ENCODE measurements at places on chromosomes 12 and 14. TPM values are rescaled to one million over a fixed set of nuclear protein-coding genes. Genes with fewer than 3 reads are reported as not detected.

FAM186B gene
- total RNA-seq = 0.63 TPM

DNA sequence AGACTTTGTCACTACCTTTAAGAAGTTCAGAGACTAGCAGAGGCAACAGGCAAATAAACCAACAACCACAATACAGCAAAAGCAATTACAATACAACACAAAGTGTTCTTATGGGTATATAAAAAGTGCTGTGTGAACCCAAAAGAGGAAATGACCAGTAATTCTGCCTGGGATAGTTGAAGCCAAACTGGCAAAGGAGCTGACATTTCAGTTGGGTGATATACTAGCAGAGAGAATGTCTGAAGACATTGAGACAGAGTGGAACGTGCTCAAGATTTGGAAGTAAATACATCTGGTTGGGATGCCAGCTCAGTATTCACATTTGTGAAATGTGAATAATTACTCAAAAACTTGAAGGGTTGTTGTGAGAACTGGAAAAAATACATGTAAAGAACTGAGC is 80.6 kb upstream of the GTF2A1 start:
- DNase-seq = no peak

DNA sequence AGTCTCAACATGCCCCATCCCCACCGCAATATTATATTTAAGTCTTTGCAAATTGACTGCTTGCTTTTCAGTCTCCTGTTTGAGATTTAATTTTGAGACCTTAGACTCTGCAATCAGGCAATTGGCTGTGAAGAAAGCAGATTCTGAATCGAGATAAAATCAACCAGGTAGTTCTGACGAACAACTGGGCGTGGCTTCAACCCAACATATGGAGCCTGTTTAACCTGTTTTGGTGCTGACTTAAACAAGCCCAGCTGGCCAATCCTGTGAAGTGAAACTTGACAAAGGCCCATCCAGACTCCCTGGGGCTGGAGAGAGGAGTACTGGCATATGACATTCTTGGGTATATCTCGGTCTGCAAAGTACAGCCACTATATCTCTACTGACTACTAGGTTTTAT is 9.8 kb upstream of the CIPC start:
- DNase-seq = peak; percentile 94

OASL gene
- total RNA-seq = 3.7 TPM

DNA sequence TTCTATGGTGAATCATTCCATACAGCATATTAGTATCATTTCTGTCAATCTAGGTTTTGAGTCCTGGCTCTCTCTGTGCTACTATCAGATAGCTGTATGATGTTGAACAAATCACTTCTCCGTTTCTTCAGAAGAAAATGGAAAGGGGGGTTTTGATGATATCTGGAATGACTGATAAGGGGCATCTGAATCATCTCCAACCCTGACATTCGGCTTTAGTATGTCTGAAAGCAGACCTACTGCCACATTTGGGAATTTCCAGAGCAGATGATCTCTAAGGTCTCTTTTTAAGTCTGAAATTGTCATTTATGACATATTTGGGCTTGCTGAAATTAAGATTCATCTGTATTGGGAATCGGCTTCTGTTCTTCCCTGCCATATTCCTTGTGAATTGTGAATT is 10.1 kb downstream of the MLF2 start:
- no peak for DNase-seq

NTF3 gene
- 1.4 TPM for total RNA-seq

CLEC1B gene
- total RNA-seq = not detected

DNA sequence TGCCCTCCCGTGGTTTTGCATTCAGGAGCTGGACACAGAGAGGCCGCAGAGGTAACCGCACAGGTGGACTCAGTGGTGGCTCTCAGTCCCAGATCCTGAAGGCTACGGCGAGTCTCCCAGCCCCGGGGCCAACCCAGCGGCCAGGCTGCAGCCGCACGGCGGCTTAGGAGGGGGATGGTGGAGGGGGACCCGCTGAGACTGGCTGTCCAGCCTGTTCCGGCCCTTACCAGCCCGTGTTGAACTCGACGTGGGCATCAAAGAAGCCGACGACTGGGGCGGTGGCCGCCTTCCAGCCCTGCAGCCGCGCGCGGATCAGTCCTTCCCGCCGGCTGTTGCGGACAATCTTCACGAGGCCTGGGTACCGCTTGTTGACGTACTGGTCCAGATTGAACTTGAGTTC is 68.7 kb downstream of the GALNT9 start:
- no peak for DNase-seq

GRCh38 chr14:88599326-88599725 is 36.5 kb downstream of the ZC3H14 start:
- DNase-seq = no peak

- no peak for DNase-seq
Measured at GRCh38 chr12:90958347-90958746, 3.4 kb upstream of the CCER1 start.

DNA sequence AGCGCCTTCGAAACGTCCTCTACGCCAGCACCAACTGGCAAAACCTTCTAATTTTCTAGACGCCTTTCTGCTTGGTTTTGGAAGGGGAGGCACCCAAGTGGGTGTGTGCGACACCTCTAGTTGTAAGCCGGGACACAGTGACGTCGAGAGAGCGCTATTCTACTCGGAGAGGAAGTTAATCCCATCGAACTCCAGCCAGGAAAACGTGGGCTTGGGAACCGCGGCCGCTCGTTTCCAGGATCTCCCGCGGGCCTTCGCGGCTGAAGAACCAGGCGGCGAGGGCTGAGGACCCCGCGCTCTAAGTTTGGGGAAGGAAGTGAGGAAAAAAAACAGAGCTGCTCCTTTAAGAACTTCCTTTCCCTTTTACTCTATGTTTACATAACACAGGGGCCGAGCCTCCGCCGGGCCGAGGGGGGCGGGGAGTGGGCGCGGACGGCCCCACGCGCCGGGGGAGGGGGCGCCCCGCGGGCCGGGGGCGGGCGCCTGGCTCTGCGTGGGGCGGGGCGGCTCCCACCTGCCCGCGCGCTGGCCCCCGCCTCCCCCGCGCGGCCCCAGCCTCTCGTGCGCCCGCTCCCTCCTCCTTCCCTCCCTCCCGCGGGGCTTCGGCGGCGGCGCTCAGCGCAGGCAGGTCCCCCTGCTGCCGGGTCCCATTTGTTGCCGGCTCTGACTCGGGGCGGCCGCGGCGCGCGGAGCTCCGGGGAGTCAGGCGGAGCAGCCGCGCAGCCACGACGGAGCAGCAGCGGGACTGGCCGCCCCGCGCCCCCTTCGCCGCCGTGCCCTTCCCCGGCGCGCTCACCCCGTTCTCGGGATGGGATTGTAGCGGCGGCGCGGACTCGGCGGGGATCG is at the start of gene PELI2:
Gene PELI2 (plus strand): TSS at position 647 of the 846 bp plus-strand sequence. CDS start 250 bp downstream, outside the sequence.
- DNase-seq = peak; percentile 88

- no peak for DNase-seq
Measured at GRCh38 chr12:51714666-51715065, 123.6 kb downstream of the SCN8A start.

OR4Q3 gene
- not detected for total RNA-seq

DNA sequence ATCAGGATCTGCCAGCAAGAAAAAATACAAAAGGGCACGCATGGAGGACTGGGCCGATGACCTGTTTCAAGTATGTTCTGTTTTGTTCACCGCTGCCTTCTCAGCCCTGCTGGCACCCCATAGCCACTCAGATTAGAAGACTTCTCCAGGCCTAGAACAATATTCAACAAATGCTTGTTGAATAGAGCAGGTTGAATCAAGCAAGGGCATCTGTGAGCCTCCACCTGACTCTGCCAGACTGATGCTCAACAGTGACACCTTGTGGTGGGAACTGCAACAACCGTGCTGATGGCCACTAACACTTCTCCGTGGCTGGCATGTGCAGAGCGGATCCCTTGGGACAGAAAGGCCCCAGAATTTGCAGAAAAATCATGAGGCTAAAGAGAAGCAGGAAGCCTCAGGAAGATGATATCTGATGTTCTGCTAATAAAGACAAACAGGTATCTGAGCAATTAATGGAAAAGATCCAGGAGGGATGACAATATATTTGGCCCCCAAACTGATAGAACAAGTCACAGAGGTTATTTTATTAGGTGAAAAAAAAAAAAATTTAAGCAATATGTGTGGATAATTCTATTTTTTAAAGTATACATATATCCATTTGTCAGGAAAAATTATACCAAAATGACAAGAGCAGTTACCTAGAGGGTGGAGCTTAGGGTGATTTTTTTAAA is 114.3 kb downstream of the KSR2 start:
- DNase-seq = peak; percentile 67

- no peak for DNase-seq
Measured at GRCh38 chr12:57775563-57776246, 3.3 kb downstream of the EEF1AKMT3 start.

DNA sequence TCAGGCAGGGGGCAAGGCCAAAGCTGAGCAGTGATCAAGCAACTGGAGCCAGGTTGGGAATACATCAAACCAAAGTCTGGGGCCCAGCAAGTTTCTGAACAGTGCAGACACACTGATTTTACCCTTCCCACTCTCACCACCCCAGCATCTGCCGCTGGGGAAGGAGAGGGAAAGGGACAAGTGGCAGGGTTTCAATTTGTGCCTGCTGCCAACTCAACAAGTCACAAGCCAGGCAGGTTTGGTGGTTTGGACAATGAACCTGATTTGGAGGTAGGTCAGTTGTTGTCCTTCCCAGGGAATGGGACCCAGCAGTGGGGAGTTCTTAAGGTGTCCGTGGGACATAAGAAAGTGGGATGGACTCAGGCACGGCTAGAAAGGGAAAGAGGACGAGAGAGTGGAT is 151.9 kb upstream of the NOS1 start:
- no peak for DNase-seq

CBLN3 gene
- total RNA-seq = 2.2 TPM

GRCh38 chr14:55221186-55221585 is 29.8 kb upstream of the DLGAP5 start:
- DNase-seq = no peak

KRT83 gene
- not detected for total RNA-seq

DNA sequence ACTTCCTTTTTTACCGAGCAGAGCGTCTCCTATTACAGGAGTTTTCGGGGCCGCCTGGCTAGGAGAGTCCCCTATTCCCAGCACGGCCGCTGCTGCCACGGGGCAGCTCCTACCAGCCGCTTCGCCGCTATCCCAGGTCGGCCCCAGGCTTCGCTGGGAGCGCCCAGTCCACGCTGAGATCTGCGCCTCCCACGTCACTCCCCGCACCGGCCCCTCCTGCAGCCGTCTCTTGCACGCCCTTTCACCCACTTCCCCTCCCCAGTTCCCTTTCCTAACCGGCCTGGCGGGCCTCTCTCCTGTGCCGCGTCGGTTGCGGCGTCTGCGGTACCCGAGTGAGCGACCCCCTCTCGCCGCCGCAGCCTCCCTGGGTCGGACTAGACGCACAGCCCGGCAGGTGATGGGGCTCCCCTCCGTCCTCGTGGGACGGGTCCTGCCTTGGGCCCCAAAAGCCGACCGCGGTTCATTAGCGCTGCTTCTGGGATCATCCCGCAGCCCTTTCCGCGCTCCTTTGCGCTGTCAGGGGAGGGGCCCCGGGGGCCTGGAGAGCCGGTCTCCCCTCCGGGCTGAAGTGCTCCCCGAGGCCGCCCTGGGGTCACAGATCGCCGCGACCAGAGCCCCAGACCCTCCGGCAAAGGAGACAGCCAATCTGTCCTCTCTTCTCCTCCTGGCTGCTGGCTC is 1318.4 kb downstream of the TMEM121 start:
- DNase-seq = peak; percentile 85

FOS gene
- 292 TPM for total RNA-seq

DNA sequence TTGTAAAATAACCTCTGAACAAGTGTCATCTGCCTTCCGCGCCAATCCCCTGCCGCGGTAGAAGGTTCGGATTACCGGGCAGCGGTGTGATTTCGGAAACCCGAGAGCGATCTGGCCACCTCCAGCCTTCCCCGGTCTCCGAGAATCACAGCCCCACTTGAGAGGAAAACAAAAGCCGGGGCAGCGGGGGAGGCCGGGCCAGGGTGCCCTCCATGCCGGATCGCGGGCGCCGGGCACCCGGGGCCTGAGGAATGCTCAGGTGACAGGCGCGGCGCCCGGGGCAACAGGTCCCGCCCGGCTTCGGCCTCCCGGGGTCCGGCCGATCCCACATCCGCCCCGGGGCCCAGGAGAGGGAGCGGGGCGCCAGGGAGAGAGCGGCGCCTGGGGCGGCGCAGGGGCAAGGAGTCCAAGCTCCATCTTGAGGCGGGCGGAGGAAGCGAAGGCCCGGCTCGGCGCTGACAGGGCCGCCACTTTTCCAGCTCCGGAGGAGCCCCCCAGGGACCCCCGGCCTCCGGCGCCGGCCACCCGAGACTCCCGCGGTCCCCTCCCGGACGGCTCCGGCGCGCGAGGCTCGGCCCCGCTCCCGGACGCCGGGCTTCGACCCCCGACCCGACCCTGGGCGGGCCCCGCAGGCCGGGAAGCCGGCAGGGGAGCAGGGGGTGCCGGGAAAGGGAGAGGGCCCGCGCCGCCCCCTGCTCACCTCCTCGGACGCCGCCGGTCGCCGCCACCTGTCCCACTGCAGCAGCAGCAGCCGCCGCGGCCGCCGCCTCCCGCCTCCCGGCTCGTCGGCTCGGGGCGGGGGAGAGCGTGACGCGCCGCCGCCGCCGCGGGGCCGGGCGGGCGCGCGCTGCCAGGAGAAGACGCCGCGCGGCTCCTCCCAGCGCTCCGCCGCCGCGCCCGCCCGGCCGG is at the start of gene CLIP1:
Gene CLIP1 (minus strand): TSS at position 849 of the 909 bp plus-strand sequence. CDS start 42,217 bp downstream, outside the sequence.
- peak; percentile 63 for DNase-seq

DNA sequence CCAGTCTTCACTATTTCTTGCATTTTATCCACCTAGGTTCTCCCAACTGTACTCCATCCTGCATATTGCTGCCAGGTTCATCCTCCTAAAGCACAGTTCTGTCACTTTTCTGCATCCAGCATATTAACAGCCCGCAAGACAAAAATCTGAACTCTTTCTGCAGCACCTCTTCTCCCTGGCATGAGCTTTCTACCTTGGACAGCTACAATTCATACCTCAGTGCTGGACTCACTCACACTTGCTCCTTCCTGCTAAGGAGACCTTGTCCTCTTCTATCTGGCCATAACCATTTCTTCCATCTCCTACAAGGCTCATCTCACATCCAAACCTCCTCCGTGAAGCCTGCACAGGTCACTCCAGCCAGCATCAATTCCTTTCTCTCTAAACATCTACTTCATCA is 170.1 kb upstream of the GRIP1 start:
- DNase-seq = no peak

DPF3 gene
- total RNA-seq = 10.9 TPM

DNA sequence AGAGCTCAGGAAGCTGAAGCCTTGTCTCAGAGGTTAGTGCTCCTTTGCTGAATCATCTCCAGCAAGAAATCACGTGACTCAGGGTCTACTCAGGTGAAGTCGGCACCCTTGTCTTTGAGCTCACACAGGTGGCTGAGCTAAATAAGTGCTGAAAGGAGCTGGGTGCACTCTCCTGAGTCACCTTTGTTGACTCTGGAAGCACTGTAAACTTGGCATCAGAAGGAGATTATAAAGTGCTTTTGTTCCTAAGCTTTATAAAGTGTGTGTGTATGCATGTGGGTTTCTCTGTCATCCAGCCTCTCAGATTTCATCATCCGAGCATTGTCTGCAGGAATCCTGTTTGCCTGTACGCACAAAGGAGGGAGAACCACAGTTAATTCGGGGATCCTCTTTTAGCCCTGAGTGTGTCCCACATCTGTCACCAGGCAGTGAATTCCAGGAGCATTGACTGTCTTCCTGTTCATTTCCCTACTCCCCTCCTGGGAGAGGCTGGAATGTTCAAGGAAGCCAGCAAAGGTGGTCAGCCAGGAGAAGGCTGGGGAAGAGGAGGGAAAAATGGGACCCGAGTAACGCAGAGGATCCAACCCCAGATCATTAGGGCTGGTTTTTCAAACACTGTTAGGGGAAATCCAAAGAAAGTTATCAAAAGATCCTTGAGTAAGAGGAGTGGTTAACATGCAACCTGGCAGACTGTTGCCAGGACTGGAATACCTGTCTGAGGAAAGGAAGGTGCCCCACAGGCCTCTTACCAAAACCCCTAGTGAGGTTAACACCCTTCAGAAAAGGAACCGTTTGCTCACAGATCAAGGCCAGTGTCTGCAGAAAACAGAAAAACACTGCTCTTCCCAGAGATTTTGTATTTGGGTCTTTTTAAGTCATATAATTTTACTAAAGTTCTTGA is 157.5 kb upstream of the HIF1A start:
- no peak for DNase-seq
